ENCODE measurements at places on chromosomes 4 and X.

- no peak for DNase-seq
Measured at GRCh38 chr4:6902318-6903042, 7.1 kb upstream of the TBC1D14 start.

GRCh38 chrX:79081895-79082512, 62.5 kb upstream of the GPR174 start:
- DNase-seq: peak; percentile 1

- no peak for DNase-seq
Measured at GRCh38 chr4:1210241-1210841, 38.0 kb upstream of the SPON2 start.

DNA sequence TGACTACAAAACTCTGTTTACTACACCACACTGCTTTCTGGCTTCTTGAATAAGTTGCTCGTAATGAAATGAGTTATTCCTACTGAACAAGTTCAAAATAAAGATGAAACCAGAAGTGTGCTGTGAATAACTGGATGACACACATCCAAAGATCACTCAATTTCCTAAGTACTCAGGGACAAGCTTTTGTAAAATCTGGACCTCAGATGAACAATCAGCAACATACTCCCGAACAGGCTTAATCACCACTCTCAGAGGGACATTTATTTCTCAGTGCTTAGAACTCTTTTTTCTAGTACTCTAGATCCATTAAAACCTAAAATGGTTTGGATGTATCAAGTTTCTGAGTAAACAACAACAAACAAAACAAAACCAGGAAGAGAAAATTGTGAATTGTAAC, 61.5 kb upstream of the EXOC1L start:
- no peak for DNase-seq

DNA sequence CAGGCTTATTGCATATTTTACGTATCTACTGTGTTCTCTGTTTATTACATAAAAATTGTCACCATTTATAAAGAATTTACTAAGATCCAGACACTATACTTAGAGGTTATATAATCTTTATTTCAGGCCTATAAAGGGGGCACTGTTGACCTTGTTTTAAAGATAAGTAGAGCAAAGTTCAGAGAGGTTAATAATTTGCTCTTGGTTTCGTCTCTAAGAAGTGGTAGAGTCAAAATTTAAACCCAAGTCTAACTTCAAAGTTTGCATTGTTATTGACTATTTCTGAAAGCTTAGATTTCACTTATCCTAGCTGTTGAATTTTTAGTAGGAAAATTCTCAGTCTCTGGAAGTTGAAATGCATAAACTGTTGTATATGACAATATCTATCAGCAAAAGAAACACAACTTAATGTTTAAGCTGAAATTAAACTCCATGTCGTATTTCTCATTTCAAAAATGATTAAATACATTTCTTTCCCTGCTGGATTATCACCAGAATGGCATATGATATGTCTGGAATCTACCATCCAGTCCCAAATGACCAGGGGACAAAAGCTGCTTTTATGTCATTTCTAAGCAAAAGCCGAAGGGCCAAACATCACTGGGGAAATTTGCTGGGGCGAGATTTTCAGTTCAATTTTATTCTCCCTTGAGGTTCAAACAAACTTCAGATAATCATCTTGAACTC, 138.4 kb downstream of the SLC7A11 start:
- DNase-seq: no peak

- DNase-seq: no peak
Measured at GRCh38 chrX:22081475-22082092, 49.5 kb downstream of the PHEX start.

DNA sequence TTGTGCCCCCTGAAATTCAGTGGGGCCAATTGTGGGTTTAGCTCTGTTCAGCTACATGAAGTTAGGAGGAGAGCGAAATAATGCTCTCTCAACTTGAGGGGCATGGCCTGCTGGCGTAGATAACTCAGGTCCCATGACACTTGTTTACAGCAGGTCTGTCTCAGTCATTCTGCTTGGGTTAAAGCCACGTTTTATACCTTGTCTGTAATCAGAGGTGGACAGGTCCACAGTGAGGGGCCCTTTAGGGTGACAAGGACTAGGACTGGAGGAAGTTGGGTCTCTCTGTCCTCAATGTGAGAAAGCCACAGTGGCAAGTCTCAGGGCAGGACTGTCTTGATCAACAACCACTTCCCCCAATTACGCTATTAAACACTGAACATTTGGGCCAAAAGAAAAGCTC, 49.0 kb downstream of the PDHA1 start:
- no peak for DNase-seq

DNA sequence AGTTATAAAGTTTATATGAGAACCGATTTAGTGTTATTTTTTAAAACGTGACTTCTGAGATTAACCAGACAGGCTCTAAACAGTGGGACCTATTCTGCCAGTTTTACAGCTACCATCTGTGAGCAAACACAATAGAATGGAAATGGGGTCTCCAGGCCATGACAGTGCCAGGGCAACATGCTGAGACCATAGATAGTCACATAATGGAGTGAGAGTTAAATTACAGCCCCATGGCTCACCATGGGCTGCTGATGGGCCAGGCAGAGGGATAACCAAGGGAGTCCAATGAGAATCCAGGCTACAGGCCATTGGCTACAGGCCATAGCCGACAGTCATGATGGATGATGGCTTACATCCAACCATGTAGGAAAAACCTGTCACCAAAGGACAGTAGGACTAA, 183.5 kb upstream of the NDP start:
- no peak for DNase-seq

- DNase-seq: no peak
Measured at GRCh38 chr4:11535333-11535732, 106.6 kb upstream of the HS3ST1 start.

- DNase-seq: no peak
Measured at GRCh38 chrX:10142041-10142599, 14.7 kb upstream of the CLCN4 start.

GRCh38 chrX:41304178-41304577, 29.8 kb upstream of the DDX3X start:
- DNase-seq: no peak

DNA sequence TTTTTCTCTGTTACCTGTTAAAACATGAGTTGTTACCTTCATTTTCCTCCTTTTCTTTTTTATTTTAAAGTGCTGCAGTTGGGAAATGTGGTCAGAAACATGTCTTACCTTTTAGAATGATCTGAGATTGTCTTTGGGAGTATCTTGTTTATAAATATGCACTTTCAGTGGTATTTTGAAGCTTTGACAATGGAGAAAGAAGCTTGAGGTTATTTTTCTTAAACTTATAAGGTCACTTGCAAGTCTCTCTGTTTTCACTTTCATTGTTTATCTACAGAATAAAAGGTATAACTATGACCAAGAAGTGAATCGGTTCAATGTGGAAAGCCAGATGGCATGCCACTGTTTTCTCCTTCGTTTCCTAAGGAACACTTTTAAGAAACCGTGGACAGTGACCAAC, 167.5 kb upstream of the SLC7A11 start:
- DNase-seq: no peak

GRCh38 chr4:87839592-87839946, 6.8 kb downstream of the MEPE start:
- DNase-seq: no peak

DNA sequence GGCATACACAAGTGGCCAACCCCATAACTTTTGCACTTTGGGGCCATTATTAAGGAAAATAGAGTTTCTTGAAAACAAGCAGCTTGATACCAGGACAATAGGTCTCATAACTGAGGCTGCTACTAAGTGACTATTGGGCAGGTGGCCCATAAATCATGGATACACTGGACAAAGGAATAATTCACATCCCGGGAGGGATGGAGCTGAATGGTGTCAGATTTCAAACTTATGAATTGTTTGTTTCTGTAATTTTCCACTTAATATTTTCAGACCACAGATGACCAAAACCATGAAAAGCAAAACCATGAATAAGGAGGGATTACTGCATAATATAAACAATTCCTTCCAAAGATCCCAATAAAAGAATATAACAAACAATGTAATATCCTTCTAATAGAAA, 114.4 kb downstream of the WDFY3 start:
- no peak for DNase-seq

DNA sequence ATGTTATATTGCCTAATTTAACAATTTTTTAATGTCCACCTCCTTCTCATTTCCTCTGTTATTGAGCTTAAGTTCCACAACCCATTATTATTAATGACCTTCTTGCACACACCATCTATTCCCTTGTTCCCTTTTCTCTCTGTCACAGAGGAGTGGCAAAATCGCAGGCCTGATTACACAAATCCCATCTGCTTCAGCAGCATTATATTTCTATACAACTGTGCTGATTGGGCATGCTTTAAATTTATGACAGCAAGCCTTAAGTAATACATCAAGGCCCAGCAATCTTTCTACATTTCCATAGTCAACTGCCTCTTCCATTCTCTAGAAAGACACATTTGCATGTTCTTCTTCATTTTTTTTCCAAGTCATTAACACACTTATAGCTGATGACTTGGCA, 423.8 kb downstream of the PRDM5 start:
- no peak for DNase-seq

DNA sequence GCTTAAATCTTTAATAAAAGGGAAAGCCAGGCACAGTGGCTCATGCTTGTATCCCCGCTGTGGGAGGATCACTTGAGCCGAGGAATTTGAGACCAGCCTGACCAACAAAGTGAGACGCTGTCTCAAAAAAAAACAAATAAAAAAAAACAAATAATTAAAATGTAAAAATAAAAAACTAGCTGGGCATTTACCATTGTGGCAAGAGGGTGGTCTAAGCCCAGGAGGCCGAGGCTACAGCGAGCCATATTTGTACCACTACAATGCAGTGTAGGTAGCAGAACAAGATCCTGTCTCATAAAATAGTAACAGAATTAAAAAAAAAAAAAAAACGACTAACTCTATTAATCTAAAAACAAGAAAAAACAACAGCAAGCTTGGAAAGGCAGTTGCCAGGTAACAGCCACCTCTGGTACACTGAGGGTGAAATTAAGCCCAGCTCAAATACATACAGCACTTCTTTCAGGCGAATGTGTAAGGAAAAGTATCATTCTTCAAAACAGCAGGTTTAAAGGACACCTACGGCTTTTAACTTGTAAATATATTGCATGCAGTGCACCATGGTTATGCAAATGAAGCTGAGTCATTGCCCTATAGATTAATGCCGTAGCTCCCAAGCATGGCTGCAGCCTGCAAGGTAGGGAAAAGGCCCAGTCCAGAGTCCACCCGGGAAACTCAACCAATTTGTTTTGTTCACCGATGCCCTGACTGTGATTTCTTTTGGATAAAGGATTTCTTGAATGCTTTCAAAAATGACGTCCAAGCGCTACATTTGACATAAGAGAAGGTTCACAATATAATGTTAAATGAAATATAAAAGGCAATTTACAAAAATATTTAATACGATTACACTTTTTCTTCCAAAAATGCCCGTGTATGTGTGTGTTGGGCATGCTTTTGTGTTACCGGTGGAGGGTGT, 14.5 kb upstream of the TXLNG start:
- no peak for DNase-seq

- no peak for DNase-seq
Measured at GRCh38 chrX:102491766-102492165, 20.2 kb upstream of the TCP11X2 start.

- no peak for DNase-seq
Measured at GRCh38 chrX:133913658-133914388, 71.6 kb downstream of the GPC3 start.

- no peak for DNase-seq
Measured at GRCh38 chrX:15930585-15930984, 76.0 kb upstream of the AP1S2 start.

DNA sequence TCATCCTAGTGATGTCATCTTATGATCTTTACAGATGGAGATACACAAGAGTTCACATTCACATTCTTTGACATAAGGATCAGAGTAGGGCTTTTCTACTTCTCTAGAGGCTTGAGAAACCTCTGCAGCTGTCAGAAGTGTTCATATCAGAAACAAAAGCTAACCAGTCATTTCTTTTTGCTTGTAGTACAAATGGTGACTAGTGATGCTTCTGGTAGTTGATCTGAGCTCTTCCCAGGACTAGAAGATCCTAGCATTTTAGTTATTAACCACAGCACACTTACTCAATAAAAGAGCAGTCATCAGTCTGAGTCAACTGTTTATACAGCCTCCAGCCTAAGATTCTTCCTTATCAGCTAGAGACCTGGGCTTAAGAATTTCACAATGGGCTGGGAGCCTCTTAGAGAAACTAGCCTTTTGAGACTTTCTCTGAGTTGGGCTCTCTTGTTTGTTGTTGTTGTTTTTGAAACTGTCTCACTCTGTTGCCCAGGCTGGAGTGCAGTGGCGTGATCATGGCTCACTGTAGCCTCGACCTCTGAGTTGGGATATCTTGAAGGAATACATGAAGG, 84.1 kb downstream of the TMEM164 start:
- no peak for DNase-seq

DNA sequence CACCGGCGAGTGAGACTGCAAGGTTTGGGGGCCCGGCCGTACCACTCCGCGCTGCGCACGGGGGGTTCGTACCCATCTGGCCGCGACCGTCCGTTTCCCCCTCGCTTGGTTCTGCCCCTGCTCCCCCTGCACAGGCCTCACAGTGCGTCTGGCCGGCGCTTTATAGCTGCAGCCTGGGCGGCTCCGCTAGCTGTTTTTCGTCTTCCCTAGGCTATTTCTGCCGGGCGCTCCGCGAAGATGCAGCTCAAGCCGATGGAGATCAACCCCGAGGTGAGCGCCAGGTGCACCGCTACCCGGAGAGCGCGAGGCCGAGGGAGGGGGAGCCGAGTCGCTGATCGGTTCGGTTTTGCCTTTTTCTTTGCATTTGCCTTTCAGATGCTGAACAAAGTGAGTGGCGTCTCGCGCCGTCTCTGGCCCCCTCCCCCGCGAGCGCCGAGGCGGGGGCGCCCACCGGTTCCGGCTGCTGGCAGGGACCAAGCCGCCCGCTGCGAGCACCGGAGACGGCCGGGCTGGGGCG, at the start of gene UCHL1:
TSS of gene UCHL1 (plus strand) at position 189 of the 517 bp plus-strand sequence. CDS start at position 238, 49 bp downstream.
- peak; percentile 89 for DNase-seq

- DNase-seq: no peak
Measured at GRCh38 chrX:39227371-39227770, 426.1 kb downstream of the MID1IP1 start.

DNA sequence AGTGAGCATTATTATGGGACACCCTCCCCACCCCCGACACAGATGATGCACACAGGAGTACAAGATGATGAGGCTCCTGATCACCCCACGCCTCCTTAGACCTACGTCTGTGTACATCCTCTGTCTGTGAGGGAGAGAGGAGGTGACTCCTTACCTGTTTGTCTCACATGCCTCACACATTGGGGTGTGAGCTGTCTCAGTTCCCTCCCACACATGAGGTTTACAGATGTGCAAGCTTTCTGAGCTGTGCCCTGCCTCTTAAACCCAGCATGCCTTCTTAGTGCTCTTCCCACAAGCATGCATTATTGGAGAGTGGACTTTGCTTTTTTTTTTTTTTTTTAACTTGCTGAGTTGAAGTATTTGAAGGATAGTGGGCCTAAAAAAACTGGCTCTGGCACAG, 76.7 kb downstream of the CLCN5 start:
- DNase-seq: no peak

DNA sequence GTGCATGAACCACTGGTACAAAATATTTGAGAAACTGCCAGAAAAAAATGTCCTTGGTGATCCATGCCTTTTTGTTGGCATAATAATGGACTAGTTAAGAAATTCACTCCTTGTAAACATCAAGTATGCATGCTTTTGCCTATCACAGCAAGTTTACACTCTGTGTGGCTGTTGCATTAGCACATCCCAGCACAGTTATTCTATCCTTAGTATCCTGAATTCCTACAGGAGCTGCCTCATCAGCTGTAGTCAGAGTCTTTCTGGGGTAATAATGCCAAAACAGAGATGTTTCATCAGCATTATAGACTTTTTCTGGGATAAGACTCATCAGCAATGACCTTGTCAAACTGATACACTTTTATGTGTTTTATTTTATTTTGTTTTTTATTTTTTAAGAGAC, 82.8 kb downstream of the CHIC2 start:
- no peak for DNase-seq

GRCh38 chrX:130100180-130100579, 10.1 kb downstream of the ELF4 start:
- DNase-seq: no peak
